ENCODE measurements at places on chromosomes 5 and 9.

DNA sequence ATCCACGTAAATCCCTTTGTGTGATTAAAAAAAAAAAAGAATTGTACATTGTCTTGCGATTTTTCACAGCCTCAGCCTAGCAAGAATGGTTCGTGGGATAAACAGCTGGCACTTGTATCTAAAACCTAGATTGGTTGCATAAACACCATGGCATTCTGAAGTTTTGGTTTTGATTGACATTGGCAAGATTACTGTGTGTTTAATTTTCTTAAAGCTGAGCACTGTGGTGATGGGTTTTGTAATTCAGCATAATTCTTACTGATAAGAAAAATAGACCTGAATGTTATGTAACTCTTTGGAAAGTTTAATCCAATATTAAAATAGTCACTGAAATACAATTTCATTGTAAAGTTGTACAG lies 23.4 kb upstream of the ANKRD18A start:
- DNase-seq: no peak

DNA sequence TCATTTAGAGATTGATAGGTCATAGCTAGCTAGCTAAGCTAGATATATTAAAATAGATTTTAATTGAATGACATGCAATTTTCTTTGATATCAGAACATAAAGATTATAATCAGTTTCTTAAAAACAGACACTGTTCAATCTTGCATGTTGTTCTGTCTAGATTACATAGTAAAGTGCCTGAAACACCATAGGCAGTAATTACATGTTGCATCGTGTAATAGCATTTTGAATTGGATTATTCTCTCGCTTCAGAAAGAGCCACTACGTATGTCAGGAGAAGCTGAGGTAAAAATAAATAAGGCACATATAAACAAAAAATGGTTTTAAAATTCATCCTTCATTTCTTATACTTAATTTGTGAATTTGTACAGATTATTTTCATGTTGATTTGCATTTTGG lies 148.0 kb upstream of the CDH12 start:
- no peak for DNase-seq

DNA sequence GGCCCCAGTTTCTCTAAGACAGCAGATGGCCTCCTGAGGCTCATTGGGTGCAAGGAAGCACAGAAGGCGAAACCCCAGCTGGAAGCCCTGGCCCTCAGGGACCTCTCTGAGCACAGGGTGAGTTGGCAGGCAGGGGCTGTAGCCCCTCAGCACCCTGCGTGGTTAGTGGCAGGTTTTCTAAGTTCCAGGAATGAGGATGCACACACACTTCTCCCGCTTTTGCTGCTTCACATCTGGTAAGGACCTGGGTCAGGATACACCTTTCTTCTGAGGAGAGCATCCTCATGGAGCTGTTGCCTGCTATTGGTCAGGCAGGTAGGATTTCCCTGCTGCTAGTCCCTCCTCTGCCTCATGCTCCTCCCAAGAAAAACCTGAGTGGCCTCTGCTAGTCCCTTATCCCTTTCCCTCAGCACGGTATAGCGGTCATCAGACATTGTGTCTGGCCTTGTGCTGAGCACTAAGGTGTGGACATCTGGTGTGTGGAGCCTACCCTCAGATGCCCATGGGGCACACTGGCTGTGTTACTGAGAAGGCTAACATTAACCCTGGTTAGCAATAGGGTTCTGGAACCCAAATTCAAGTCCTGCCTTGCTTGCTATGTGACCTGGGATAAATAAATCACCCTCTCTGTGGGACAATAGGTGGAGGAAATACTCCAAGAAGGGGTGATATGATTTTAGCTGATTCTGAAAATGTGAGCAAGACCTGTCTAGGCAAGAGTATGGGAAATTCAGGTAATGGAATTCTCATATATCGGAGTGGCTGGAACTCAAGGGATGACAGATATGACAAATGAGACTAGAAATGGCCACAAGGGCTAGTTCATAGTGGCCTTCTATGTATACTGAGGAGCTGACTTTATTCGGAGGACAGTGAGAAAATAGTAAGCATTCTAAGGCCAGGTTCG lies 1.6 kb downstream of the SLC22A4 start:
- no peak for DNase-seq

GRCh38 chr9:82621447-82621846 lies 441.5 kb downstream of the RASEF start:
- no peak for DNase-seq

- no peak for DNase-seq
Measured at GRCh38 chr5:83441747-83442146, 29.8 kb upstream of the VCAN start.

GRCh38 chr9:87664153-87665060 lies 61.5 kb upstream of the CTSL start:
- DNase-seq: no peak

GRCh38 chr5:148083203-148083602 lies 19.4 kb downstream of the SPINK5 start:
- no peak for DNase-seq

- DNase-seq: no peak
Measured at GRCh38 chr9:77829420-77829819, 181.3 kb upstream of the GNA14 start.

DNA sequence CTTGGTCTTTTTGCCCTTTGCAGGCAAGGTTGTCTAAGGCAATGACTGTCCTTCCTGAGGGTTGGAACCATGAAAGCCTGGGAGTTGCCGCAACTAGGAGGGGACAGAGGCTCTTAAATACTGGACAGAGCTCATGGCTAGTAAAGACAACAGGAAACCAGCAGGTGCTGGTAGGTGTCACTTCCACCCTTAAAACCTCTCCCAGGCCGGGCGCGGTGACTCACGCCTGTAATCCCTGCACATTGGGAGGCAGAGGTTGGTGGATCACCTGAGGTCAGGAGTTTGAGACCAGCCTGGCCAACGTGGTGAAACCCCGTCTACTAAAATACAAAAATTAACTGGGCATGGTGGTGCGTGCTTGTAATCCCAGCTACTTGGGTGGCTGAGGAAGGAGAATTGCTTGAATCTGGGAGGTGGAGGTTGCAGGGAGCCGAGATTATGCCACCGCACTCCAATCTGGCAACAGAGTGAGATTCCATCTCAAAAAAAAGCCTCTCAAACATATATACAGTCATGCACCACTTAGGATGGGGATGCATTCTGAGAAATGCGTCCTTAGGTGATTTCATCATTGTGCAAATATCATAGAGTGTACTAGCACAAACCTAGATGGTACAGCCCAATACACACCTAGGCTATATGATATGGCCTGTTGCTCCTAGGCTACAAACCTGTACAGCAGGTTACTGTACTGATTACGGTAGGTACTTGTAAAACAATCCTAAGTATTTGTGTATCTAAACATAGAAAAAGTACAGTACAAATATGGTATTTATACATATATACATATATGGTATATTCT lies 102.7 kb downstream of the HSPA4 start:
- no peak for DNase-seq

- DNase-seq: no peak
Measured at GRCh38 chr9:134413890-134414623, 87.8 kb downstream of the RXRA start.

DNA sequence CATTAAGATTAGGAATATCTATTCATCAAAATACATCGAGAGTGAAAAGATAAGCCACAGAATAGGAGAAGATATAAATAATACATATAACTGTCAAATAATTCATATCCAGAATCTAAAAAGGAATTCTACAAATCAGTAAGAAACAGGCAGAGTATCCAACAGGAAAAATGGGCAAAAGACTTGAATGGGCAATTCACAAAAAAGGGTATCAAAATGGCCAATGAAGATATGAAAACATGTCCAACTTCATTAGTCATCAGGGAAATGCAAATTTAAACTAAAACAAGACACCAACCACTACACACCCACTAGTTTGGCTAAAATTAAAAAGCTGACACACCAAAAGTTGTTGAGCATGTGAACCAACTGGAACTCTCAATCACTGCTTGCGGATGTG lies 206.9 kb upstream of the TBC1D2 start:
- DNase-seq: no peak

DNA sequence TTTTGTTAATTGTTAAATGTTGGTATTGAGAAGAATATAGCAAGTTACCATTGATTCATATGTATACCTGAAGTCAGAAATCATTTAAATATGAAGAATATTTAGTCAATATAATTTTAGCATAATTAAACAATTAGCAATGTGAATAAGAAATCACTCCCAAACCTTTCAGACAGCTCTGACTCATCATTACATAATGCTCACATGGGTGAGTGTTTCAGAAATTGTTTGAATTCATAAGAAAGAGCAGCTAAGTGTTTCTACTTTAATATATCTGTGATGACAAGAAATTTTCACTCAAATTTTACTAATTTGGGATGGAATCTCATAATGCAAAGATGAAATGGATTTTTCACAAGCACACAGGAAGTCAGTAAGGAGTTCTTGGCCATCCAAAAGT lies 42.0 kb upstream of the CDC42SE2 start:
- DNase-seq: no peak

DNA sequence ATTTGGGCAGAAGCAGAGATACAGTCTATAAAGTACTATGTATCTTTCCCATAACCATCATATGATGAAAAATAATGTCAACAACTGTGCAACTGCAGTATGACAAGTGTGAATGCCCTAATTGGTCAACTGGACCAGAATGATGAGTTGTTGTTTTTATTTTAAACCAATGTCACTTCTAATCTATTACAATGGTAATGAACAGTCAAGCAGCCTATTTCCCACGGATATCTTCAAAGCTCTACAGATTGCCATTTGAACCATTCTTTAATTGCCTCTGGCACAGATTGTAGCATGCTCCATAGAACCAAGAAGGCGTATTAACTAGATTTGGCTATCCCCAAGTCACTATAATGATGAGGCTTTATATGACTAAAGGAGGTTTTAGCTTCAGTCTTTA lies 233.6 kb downstream of the TRPM3 start:
- no peak for DNase-seq

DNA sequence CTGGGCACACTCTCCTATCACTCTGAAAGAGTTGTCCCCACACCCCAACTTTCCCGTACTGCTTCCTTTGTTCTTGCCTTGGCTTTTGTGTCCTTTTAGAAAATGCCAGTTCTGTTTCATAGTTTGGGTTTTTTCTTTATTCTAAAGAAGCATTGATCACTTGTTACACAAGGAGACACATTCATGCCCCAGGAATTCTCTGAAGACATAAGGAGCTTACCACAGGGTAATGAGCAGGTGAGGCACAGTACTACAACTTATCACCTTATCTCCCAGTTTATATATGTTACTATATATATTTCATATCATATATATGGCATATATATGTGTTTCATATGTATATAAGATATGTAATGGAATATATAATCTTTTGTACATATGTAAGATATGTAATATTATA lies 6.5 kb upstream of the SSBP2 start:
- DNase-seq: no peak

DNA sequence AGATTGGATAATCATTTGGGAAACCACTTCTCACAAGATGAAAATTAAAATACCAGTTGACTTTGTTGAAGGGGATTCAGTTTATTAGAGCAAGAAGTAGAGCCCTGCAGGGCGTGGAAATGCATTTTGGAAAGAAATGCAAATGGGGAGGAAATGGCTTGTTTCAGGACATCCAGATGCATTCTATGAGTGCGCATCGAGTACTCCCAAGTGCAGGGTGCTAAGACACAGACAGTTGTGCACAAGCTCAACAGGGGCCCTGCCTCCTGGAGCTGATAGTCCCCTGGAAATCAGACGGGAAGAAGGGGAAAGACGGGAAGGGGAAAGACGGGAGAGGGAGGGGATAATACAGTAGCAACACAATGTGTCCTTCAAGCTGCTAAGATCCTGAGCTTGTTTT lies 64.0 kb downstream of the NSUN2 start:
- DNase-seq: no peak

DNA sequence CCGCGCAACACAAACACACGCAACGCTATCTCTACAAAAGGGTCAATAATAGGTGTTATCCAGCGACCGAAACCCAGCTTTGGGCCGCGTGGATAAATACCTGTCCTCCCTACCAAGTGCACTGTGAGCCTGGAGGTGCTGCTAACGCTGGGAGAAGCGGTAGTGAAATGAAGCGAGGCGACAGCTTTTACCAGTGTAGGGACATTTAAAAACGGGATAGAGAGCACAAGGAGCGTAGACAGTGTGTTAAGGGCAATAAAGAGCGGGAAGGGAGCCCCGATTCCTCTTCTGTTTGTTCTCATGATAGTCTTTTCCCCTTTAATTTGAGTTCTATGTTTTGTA lies 421 bp upstream of the DEPDC1B start:
- DNase-seq: no peak

GRCh38 chr5:94312298-94312697 lies 306.1 kb downstream of the KIAA0825 start:
- DNase-seq: no peak

DNA sequence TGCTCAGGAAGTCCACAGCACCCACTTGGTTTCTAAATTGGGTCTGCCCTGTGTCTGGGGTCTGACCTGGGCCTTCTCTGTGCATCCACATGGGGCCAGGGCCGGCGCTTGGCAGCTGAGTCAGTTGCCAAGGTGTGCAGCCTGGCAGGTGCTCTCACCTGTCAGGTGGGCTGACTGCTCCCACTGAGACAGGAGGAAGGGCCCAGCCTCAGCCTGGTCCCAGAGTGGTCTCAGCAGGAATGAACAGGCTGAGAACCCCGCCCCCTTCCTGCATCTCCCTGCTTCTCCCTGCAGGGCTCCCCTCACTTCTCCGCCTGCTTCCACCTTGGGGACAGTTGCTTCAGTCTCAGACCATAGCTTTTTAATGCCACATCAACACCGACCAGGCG lies 60.5 kb downstream of the BARX1 start:
- DNase-seq: no peak

- no peak for DNase-seq
Measured at GRCh38 chr5:53059281-53059680, 50.3 kb downstream of the MOCS2 start.

DNA sequence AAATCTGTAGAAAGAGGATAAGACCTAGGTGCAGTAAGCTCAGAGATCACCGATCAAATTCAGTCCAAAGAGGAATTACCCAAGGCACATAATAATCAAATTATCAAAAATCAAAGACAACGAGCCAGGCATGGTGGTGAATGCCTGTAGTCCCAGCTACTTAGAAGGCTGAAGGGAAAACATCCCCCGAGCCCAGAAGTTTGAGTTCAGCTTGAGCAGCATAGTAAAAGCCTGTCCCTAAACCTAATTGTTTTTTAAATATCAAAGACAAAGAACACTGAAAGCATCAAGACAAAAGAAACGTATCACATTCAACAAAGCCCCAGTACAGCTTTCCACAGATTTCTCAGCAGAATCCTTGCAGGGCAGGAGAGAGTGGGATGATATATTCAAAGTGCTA lies 122.9 kb downstream of the CEP120 start:
- no peak for DNase-seq

- DNase-seq: no peak
Measured at GRCh38 chr9:89439571-89439970, 58.3 kb downstream of the SEMA4D start.

Data from GM12892 (cell line).